ENCODE measurements at places on chromosomes 7 and 10. TPM values are rescaled to one million over a fixed set of nuclear protein-coding genes. Genes with fewer than 3 reads are reported as not detected.

AIFM2 gene
- total RNA-seq: 10.0 TPM

DNA sequence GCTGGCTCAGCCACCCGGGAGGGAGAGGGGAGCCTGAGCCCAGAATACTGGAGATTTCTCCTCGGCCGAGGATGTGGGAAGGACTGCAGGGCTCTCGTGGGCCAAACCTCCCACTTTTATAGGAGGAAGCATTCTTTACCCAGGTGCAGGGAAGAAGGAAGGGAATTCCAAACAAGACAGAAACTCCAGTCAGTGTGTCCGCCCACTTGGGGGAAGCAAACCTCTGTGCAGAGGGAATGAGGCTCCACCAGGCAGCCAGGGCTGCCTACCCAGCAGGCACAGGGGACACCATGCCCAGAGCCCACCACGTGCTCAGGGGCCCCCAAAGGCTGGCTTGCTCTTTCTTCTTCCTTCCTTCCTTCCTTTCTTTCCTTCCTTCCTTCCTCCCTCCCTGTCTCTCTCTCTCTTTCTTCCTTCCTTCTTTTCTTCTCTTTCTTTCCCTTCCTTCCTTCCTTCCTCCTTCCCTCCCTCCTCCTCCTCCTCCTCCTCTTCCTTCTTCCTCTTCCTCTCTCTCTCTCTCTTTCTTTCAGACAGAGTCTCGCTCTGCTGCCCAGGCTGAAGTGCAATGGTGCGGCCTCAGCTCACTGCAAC lies 15.4 kb upstream of the FZD9 start:
- DNase-seq: no peak

DNA sequence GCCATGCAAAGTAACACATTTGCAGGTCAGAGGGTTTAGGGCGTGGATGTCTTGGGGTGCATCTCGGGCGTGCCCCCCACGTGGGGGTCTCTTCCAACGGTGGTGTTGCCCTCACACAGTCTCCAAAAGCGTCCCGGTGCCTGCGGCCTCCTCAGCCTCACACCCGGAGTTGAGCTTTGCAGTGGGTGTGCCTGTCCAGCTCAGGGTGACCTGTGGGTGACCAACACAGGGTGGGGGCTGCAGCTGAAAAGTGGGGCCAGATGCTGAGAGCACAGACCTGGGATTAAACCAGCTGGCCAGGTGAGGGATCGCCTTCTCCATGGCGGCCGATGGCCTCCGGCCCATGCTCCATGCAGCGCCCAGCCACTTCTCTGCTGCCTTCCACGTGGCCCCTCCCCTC lies 63.1 kb downstream of the PWWP2B start:
- DNase-seq: no peak

GRCh38 chr7:144575456-144575855 lies 172.0 kb upstream of the NOBOX start:
- DNase-seq: no peak

HOXA9 gene
- 45.8 TPM for total RNA-seq

AASS gene
- total RNA-seq: 10.7 TPM
